ENCODE measurements at places on chromosomes 6 and 20.

DNA sequence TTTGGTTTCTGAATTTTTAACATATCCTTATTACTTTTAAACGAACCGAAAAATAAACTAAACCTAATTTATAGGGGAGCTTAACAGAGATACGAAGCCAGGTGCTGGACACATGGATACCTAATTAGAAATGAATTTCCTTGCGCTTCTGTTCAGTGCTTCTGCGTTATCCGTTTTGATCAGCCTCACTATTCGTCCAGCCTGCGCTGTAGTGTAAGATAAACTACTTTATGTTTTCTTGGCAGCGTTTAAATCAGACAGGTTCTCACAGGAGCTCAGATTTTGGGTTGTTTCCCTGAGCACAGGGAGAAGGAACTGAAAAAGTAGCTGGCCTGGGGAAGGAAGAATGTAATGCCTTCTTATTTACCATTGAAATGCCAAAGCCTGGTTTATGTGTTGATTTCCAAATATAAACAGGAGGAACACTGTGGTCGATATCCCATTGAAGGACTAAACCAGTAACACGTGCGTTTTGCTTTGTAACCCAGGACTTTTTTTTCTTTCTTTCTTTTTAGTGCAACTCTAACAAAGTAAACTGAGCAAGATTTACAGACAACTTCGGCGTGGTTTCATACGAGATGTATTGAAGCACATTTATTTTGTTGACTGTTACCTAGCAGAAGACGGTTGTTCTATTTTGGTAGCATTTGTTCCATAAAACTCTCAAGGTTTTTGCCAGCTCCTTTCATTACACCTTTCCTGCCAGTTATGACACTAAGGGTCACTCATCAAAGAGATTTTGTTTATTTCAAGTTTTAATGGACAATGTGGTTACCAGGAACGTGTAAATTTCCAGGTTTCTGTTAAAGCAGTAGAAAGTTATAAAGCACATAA is 214.8 kb upstream of the HEY2 start:
- DNase-seq, result no peak

DNA sequence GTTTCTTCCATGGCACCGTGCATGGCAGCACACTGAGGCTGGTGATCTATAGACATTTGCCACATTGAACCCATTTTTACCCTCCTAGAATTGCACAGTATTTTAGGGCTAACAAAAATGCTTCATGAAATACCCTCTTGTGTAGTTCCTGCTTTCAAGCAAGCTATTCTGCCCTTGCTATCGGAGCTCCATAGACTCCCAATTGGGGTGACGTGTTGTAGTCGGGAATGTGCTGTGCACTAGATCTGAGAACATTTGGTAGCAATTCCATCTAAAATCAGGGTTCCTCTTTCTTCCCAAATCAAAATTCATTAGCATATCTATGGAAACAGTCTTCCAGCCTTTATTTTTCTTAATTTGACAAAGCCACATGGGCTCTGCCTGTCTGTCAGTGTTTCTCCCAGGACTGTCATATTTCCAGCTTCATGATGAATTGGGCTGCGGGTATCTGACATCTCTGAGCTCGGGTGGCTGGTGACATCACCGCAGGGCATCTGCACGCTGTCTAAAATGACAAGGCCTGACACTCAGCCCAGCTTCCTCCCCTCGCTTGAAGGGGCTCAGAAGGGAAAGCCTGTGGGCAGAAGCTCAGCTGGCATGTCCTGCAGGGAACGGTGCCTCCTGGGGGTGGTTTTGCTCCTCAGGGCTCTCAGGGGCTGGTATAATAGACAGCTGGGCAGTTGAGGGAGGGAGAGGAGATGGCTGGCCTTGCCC is 406.4 kb downstream of the QKI start:
- no peak for DNase-seq

GRCh38 chr6:122798099-122798641 is 9.1 kb downstream of the SMPDL3A start:
- DNase-seq, result no peak

- no peak for DNase-seq
Observed at GRCh38 chr6:158206740-158207421, 38.7 kb downstream of the GTF2H5 start.

GRCh38 chr6:4100655-4101054 is 21.7 kb upstream of the FAM217A start:
- DNase-seq, result no peak

GRCh38 chr20:45101333-45101850 is 465 bp upstream of the KCNS1 start:
- DNase-seq, result no peak

DNA sequence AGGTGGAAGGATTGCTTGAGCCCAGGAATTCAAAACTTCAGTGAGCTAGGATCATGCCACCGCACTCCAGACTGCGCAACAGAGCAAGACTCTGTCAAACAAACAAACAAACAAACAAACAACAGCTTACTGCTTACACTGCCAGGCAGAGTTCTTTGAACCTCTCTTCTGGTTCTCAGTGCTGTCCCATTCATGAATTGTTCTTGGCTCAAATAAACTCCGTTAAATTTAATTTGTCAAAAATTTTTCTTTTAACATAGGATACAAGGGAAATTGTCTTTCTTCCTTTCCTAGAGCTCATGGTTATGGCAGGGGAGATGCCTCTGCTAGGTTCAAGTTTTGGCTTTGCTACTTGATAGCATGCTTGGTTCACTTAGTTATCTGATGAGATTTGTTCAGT is 29.7 kb upstream of the RFPL4B start:
- DNase-seq, result no peak

- no peak for DNase-seq
Observed at GRCh38 chr20:43167615-43168014, 22.1 kb downstream of the PTPRT start.

- DNase-seq, result no peak
Observed at GRCh38 chr20:32017711-32018251, 7.5 kb downstream of the CCM2L start.

GRCh38 chr6:42315991-42316970 is 98.6 kb upstream of the MRPS10 start:
- no peak for DNase-seq

- DNase-seq, result no peak
Observed at GRCh38 chr6:4078691-4079471, at the start of gene FAM217A. TSS of gene FAM217A (minus strand) at chr6:4079137. CDS start at chr6:4077414, 1,723 bp downstream.

- no peak for DNase-seq
Observed at GRCh38 chr6:170003451-170004160, 252.2 kb downstream of the ERMARD start.

DNA sequence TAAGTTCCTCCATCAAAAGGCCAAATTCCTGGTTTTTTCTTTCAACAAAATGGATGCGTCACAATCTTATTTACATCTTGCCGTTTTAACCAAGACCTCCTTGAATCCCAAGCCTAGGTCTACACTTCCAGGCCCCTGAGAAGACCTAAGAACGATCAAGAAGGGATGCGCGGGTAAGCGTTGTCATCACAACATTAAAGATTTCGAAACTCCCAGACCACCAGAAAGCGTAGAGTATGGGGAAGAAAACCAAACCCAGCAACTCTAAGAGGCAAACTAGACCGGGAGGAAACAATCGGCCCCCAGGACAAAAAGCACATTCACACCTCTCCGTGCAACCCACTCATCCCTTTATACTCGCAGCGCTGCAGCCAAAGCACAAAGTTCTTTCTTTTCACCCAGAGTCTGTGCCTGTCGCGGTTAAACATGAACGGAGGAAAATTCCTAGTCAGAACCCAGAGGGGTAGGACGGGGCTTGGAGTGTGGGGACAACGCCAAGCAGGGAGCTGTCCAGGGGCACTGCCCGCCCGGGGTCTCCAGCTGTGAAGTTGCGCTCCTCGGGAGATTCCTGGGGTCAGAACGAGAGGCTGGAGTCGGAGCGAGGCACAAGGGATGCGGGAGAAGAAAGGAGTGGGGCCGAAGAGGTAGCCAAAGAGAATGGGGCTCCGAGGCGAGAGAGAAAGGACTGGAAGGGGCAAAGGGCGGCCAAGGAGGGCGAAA is 725 bp downstream of the OSER1 start:
- no peak for DNase-seq

GRCh38 chr6:124857746-124858145 is 104.5 kb upstream of the RNF217 start:
- DNase-seq, result no peak

DNA sequence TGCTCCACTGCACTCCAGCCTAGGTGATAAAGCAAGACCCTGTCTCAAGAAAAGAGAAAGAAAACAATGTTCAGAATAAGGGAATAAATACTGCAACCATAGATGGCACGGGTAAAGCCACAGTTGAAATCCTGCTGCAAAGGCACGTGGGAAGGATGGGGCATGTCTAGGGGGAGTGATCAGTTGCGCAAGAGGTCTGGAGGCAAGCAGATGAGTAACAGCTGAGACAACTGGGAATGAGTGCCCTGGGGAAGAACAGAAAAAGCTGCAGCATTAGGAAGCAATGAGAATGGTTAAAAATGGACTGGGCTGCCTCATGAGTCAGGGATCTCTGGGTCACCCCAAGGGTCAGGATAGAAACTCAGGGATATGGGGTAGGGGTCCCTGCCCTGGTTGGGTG is 96.3 kb downstream of the GMPR start:
- DNase-seq, result no peak

- DNase-seq, result no peak
Observed at GRCh38 chr6:167481307-167481926, 156.5 kb downstream of the TTLL2 start.

DNA sequence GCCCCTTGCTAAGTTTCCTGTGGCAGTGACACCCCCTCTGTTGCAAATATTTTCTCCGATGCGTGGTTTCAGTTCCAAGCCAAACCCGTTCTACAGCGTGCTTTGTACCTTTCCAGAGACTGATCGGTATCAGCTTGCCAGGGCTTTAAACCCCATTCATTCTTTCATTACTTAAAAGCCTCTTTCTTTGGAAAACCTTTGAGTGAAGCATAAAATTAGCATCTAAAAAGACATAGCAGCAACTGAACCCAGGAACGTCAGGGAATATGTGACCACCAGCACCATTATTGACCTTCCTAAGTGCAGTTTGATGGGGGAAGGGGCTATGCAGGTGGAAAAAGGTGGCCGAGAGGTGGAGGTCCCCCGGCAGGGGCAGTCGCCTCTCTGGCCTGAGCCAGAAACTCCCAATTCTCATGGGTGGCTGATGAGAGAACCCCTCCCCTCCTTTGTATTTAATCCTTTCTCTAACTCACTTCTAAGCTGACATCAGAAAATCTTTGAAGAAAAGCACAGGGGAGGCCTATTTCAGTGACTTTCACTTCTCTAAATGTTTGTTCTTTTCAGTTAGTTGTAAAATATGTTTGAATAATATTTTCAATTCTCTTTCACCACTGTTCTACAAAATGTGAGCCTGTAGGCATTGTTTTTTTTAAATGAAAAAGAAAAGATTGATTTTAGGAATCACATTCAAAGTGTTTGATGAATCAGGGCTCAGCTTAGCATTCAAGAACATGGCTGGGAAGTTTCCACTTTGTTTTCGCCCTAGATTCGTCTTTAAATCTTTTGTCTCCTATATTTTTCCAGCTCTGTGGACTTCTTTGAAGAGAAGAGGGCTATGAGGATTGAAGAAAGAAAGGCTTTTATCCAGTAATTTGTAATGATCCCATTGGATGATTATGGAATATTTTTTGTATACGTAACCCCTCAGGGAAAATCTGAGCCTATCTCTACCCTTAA is 89.2 kb downstream of the RSPH3 start:
- no peak for DNase-seq

- DNase-seq, result no peak
Observed at GRCh38 chr6:87755708-87756671, 54.0 kb upstream of the AKIRIN2 start.

- DNase-seq, result no peak
Observed at GRCh38 chr6:170202416-170203135, 88.3 kb downstream of the DLL1 start.

GRCh38 chr6:75626561-75626960 is 24.9 kb downstream of the SENP6 start:
- DNase-seq, result no peak

DNA sequence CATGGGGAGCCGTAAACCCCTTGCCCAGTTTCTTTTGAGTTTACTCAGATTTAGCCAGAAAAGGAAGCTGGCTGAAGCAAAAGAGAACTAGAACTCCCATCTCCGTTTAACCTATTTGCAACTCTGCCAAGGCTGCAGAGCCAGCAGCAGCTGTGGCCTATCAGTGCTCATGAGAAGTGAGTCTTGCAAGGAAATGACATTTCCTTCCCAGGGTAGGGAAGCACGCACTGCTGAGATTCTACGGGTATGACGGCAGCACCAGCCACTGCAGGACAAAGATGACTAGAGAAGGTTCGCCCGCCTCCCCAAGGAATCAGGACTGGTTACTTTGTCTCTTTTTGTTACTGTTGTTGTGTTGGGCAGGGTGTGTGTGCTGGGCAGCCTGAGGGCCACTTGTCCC is 47.6 kb downstream of the PPP1R3G start:
- no peak for DNase-seq

GRCh38 chr6:443621-444159 is 52.1 kb downstream of the IRF4 start:
- no peak for DNase-seq

- no peak for DNase-seq
Observed at GRCh38 chr6:154276810-154277628, 79.6 kb downstream of the IPCEF1 start.

DNA sequence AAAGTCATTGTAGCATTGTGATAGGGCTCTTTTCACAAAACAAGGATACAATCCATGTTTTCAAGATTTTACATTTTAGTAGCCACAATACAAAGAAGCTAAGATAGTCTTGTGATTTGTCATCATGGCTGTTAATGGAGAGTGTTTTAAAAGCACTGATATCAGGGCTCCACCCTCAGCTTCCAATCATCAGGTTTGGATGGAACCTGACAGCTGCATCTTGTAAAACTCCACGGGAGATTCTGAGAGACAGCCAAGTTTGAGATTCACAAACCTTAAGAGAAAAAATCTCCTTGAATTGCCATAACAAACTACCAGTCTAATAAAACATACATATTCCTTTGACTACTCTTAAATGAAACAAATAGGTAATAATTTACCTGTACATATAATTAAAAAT is 280.2 kb downstream of the ESR1 start:
- no peak for DNase-seq

DNA sequence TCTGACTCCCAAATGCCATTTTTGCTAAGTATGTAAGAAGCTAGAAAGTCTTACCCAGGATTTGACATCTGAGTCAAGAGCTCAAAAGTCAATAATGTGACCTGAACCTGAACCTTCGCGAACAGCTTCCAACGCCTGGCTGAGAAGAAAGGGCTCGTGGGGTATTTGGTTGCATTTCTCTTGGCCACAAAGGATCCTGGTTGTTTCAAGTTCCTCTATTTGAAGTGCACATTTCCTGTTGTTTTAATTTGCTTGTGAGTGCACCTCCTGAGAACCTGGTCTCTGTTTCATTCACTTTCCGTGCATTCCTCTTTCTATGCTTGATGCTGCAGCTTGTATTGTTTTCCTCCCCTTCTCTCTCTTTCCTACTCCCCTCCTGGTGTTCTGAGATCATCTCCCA is 212.5 kb downstream of the FOXA2 start:
- no peak for DNase-seq

- no peak for DNase-seq
Observed at GRCh38 chr6:68046756-68047155, 588.3 kb upstream of the ADGRB3 start.

GRCh38 chr6:22681761-22682160 is 112.4 kb downstream of the HDGFL1 start:
- no peak for DNase-seq

GRCh38 chr6:131492932-131493573 is 80.0 kb upstream of the ARG1 start:
- no peak for DNase-seq

All from stimulated activated CD4-positive, alpha-beta T cell treated with anti-CD3 and anti-CD28 coated beads, TNF-alpha, amount 100 ng/mL, for 1 hour (primary cell).